ENCODE measurements at places on chromosomes 11 and 22.

GRCh38 chr11:91805293-91805692 is 419.3 kb upstream of the FAT3 start:
- no peak for DNase-seq

DNA sequence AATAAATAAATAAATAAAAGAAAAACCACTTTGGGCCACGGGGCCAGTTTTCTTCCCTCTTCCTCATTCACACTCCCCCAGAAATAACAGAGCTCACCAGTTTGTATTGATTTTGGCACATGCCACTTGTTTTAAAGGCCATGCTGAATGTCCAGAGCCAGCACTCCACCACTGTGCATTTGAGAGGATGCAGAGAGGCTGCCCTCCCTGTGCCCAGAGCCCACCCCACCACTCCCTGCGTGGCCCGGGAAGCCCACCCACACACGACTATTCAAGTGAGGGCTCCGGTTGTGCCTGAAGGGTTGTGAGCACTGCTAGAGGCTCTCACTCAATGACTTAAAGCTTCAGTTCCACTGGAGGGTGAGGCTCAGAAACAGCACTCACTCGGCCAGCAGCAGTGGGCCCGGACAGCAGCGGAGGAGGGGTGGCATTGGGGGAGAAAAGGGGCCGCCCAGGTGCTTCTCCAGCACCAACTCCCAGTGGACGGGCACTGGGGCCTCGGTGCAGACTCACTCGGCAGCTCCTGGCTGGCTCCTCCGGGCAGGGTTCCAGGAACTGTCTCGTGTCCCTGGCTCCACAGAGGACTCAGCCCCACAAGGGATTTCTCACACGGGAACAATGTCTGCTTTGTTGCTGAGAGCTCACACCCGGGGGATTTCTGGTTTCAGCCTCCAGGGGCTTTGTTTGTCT is 112.7 kb downstream of the SHANK2 start:
- DNase-seq = no peak

GRCh38 chr11:11770296-11770695 is 71.5 kb upstream of the USP47 start:
- DNase-seq = no peak

DNA sequence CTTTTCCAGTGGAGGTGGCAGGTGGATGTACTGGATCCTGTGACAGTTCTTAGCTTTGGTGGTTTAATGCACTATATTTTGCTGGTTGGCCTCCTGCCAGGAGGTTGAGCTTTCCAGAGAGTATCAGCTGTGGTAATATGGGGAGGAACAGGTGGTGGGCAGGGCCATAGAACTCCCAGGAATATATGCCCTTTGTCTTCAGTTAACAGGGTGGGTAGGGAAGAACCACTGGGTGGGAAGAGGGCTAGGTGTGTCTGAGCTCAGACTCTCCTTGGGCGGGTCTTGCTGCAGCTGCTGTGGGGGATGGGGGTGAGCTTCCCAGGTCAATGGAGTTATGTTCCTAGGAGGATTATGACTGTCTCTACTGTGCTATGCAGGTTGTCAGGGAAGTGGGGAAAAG is 203.8 kb downstream of the DLG2 start:
- DNase-seq = no peak

GRCh38 chr11:57463671-57464538 is 3.6 kb downstream of the RTN4RL2 start:
- no peak for DNase-seq

DNA sequence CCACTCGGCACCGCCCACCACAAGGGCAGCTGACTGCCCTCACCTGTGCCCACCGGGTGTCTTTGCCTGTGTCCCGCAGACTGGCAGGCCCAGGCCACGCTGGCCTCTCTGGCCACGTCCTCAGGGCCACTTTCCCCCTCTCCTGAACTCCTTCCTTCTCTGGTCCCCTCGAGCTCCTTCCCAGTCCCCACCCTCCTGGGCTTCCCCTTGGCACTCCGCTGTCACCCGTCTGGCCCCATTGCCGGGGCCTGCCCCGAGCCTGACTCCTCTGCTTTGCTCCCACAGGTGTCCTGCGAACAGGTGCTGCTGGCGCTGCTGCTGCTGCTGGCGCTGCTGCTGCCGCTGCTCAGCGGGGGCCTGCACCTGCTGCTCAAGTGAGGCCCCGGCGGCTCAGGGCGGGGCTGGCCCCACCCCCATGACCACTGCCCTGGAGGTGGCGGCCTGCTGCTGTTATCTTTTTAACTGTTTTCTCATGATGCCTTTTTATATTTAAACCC is 14.2 kb downstream of the MCAT start:
- DNase-seq = no peak

DNA sequence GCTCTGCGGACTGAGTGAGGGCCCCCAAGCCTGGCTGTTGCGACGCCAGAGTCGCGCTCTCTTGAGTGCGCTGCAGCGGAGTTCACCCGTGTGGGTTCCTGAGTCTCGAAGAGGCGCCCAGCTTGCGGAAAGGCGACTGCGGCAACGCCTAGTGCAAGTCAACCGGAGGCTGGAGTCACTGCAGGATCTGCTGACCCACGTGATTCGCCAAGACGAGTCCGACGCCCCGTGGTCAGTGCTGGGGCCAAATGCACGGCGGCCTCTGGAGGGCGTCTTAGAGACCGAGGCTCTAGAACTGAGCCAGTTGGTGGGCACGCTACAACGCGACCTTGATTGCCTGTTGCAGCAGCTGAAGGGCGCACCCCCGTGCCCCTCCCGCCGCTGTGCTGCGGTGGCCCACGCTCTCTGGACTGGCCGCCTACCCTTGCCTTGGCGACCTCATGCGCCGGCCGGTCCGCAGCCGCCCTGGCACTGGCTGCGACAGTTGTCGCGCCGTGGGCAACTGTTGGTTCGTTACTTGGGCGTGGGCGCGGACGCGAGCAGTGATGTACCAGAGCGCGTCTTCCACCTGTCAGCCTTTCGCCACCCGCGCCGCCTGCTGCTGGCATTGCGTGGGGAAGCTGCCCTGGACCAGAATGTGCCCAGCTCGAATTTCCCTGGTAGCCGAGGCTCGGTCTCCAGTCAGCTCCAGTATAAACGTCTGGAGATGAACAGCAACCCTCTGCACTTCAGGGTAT is 32.6 kb downstream of the RRP8 start:
- no peak for DNase-seq

DNA sequence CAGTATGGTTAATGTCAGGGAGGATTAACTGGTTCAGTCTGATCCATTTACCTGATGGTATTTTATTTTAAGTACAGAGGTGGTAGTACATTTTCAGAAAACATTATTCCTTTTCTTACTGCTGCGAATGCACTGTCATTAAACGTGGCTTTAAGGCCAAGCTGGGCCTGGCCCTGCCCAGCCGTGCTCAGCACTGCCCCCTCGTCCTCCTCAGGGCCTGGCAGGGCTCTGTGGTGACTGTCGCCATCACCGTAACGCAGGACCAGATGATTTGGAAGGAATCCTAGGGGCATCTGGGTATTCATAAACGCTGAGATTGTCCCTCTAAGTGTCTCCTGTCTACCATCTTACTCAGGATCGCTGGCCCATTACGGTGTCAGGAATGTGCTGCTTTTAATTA is 302.0 kb downstream of the TBC1D22A start:
- no peak for DNase-seq

DNA sequence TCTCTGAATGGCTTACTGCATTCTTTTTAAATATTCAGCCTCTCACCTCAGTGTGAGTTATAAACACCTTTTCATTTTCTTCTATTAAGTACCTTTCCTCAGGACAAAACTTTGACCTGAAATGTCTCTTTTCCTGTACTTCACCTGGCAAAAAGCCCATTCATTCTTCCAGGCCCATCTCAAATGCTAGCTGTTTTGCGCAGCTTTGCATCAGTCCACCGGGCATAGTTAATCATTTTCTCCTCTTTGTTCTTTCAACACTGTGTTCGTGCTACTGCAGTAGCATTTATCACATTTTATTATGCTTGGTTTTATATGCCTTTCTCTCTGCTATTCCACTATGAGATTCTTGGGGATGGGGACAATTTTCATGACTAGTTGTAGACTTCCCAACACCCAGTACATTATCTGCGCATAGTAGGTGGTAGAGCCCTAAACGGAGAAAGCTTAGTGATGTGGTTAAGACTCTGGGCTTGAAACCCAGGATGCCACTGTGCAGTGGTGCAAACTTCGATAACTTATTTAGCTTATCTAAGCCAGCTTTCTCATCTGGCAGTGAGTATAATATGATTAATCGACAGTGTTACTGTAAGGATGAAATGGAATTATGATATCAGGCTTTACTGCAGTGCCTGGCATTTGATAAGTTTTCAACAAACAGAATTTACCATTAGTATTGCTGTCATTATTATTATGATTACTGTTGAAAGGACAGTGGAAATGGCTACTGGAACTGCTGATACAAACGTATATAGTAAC is 695.7 kb downstream of the NELL1 start:
- DNase-seq = no peak

GRCh38 chr22:39908136-39908535 is 7.3 kb downstream of the GRAP2 start:
- DNase-seq = no peak

- no peak for DNase-seq
Measured at GRCh38 chr11:57521116-57521515, 5.6 kb upstream of the SLC43A1 start.

DNA sequence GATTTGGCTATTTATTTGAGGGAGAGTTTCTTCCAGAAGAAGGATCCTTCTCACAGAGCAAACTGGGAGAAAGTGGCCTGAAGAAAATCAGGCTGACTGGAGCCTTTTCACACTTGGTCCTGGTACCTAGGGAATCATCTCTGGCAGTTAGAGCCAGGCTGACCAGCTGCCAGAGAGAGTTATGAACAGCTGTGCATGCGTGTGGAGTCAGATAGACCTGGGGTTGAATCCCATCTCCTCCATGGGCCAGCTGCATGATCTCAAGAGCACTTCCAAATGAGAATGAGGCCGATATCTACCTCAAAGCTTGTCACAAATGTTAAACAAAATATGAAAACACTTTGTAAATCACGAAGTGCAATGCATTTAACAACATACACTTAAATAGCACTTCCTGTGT is 390.0 kb downstream of the TENM4 start:
- DNase-seq = no peak

DNA sequence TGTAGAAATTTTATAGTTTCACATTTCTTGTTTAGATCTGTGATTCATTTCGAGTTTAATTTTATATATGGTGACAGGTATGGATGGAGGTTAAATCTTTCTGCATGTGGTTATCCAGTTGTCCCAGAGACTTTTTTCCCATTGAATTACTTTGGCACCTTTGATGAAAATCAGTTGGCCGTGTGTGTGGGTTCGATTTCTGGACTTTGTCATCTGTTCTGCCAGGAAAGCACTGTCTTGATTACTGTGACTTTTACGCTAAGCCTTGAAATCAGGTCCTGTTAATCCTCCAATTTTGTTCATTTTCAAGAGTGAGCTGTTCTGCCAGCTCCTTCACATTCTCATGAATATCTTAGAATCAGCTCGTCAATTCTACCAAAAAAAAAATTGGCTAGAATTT is 107.4 kb downstream of the KCNQ1 start:
- no peak for DNase-seq

- DNase-seq = no peak
Measured at GRCh38 chr11:15558513-15559181, 443.9 kb downstream of the INSC start.

DNA sequence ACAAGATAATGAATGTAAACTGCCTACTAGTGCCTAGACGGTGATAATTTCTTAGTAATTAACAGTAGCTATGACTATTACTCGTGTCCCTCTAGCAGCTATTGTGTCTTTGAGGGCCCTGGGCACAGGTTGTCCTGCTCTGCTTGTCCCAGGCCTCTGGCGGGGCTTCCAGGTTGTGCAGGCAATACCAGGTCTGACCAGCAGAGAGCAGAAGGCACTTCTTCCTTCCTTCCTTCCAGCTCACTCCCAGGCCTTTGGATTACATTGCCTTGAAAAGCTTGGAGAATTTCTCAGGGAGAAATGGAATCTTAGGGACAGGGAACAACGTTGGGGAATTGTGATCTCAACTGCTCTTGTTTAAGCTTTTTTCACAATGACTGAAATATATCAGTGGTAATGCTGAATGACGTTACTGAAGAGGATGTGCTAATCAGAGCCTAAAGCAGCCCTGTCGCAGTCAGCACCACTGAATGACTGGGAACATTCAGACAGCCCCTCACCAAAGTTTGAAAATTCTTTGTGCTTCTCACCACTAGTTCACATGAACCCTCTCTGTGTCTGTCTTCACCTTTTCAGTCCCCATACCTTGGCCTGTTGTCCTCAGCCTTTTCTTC is 8.4 kb upstream of the CCKBR start:
- DNase-seq = peak; percentile 64

GRCh38 chr22:43289976-43290721 is 53.0 kb downstream of the SCUBE1 start:
- DNase-seq = no peak

- DNase-seq = no peak
Measured at GRCh38 chr11:118230088-118230487, 5.3 kb upstream of the JAML start.

- DNase-seq = no peak
Measured at GRCh38 chr22:48424201-48424627, 1403.5 kb downstream of the BRD1 start.

- DNase-seq = no peak
Measured at GRCh38 chr11:134001596-134001995, 44.8 kb upstream of the IGSF9B start.

GRCh38 chr11:134950692-134951304 is 538.8 kb upstream of the B3GAT1 start:
- no peak for DNase-seq

DNA sequence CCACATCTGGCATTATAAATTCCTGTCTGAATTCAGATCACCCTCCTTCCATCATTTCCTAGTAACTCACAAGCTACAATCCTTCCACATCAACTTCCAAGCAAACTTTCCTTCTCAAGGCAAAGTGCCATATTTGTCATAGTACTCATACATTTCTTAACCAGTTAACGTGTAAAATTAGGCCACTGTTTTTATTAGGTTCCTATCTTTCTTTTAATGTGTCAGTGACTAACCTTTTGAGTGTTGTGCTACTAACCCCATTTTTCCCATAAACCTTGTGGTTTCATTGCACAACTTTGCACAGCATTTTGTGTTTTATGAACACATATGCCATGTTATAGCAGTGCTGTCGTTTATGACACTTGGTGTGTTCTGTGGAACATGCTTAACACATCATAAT is 90.1 kb downstream of the KIF18A start:
- no peak for DNase-seq
